ENCODE measurements at places on chromosomes 7 and 10.

DNA sequence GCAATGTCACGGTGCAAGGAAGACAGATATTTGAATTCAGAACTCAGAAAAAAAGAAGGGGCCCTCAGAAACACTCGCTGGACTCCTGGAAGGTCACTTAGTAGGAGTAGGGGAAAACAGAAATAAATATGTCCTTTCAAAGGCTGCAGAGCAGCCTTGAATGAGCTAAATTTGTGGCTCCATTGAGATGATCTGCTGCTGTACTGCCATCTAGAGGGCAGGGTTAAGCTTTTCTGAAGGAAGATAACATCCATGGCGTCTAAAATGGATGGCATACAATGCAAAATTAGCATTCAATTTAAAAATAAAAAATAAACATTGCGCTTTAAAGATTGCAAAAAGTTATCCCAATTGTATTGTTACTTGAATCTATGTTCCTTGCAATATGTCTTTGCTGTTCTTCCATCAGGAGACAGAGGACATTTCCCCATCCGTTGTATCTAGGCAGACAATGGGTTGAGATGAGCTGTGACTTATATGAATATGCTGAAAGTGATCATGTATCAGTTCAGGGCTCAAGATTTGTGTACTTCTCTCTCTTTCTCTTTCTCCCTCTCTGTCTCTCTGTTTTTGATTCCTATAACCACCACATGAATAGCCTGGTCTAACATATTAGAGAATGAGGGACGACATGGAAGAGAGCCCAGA, 642.2 kb downstream of the SH2D4B start:
- no peak for DNase-seq

- DNase-seq: no peak
Observed at GRCh38 chr7:108007261-108007660, 4.3 kb upstream of the LAMB1 start.

- DNase-seq: peak; percentile 13
Observed at GRCh38 chr7:93054975-93055374, 62.8 kb downstream of the SAMD9 start.

DNA sequence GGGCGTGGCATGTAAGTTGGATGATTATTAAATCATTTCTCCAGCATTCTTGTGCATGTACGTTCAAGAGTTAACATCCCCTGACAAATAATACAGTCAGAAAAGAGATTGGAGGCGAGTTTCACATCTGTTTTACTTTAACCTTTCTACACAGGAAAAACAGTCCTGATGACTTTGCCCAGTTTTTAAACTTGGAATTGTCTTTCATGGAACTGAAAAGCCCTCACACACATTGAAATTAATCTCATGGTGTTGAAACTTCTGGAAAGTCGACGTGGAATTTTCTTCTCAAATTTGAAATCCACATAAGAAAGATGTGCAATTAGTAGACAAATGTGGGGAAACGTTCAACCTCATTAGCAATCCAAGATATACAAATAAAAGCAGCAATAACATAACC, 31.2 kb upstream of the ZNF438 start:
- no peak for DNase-seq

DNA sequence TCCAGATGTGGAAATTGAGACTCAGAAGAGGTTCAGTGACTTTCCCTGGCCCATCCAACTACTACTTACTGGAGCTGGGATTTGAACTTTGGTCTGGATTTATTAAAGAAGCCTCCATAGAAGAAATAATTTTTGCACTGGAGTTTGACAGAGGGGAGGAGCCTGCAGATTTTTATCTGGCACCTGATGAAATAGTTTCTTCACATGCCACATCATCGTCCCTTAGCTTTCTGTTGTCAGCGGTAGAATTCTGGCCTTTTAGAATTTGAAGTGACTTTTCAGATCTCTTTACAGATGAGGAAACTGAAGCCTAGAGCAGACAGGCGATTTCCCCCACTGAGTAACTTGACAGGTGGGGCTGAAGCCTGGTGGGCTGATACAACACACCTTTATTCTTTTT, 233.5 kb downstream of the LRMDA start:
- DNase-seq: no peak

Measured in hematopoietic multipotent progenitor cell treated with erythropoietin and hydrocortisone succinate and interleukin-3 and kit ligand, for 17 days (in vitro differentiated cells).